ENCODE measurements at places on chromosomes 13 and 19.

DNA sequence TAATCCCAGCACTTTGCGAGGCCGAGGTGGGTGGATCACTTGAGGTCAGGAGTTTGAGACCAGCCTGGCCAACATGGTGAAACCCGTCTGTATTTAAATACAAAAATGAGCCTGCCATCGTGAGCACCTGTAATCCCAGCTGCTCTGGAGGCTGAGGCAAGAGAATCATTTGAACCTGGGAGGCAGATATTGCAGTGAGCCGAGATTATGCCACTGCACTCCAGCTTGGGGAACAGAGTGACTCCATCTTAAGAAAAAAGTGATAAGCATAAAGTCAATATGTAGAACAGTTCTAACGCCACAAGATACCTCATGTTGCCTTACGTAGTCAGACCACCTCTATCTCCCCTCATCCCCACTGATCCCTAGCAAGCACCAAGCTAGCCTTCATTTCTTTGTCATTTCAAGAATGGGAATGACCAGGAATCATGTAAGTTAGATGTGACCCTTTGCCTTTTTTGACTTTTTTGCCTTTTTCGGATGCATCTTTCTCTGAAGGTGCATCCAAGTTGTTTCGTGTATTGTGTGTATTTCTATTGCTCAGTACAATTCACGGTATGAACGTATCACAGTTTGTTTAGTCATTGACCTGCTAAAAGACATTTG lies 6.4 kb downstream of the RPL21 start:
- no peak for DNase-seq

DNA sequence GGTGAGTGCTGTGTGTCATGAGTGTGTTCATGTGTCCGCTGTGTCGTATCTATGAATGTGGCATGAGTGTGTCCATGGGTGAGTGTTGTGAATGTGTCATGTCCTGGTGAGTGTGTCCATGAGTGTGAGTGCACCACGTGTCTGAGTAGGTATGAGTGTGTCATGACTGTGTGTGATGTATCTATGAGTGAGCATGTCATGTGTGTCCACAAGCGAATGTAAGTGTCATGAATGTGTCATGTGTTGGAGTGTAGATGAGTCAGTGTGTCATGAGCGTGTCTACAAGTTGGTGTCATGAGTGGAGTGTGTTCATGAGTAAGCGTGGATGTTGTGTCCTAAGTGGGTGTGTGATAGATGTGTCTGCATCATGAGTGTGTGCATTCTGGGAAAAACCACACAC lies 129.4 kb downstream of the TUBA3C start:
- no peak for DNase-seq

- no peak for DNase-seq
Measured at GRCh38 chr13:39821977-39822376, 166.5 kb downstream of the COG6 start.

GRCh38 chr13:75341028-75341427 lies 140.9 kb downstream of the TBC1D4 start:
- DNase-seq = no peak

DNA sequence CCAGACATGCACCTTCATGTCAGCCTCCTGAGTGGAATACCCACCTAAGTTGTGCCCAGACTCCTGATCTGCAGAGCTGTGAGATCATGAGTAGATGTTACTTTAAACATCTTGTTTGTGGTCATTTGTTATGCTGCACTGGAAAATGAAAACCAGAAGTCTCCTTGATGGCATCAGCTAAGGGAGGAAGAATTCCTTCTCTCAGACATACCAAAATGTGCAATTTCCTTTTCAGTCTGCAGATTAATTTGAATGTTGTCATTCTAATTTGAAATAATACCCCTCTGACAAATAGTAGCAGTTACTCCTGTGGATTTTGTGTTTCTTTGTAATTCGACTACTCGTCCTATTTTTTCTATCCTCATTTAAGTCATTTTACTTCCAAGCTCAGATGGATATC lies 59.3 kb downstream of the ITGBL1 start:
- DNase-seq = no peak

GRCh38 chr19:8731428-8732169 lies 10.2 kb downstream of the OR2Z1 start:
- no peak for DNase-seq

- DNase-seq = no peak
Measured at GRCh38 chr19:30887042-30887441, 462.2 kb downstream of the TSHZ3 start.
